ENCODE measurements at places on chromosomes 2 and 18.

DNA sequence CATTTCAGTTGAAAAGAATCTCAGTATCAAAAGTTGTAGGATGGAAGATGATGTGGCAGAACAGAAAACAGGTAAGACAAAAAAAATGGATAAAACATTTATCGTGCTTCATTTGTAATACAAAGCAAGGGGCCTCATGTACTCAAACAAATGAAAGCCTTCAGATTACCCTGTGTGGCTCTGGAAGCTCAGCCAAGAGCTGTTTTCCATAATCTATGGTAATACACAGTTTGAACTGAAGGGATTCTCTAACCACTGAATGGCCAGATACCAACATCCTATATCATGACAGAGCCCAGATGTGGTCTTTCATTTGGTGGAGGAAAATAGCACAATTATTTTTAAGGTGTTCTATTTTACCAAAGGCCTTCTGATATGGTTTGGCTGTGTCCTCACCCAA lies 272.1 kb upstream of the RND3 start:
- DNase-seq, result no peak

- no peak for DNase-seq
Measured at GRCh38 chr18:10533111-10533510, 7.3 kb downstream of the NAPG start.

DNA sequence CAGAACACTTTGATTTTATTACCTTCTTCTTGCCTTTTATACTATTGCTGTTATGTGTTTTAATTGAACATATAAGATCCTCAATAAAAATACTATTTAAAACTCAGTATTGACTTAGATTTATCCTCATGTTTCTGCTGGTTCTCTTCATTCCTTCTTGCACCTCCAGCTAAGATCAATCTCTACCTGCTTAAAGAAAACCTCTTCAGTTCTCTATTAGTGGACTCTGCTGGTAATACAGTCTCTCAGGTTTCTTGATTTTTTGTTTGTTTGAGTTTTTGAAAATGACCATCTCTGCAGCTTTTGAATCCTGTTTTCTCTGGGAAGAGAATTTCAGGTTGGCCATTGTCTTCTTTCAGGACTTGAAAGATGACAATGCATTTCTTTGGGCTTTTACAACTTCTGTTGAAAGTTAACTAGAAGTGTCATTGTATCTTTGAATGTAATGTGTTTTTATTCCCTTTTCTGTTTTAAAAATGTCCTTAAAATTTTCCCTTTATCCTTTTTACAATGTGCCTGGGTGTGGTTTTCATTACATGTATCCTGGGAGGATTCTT lies 29.8 kb upstream of the TMEM131 start:
- no peak for DNase-seq

- DNase-seq, result peak; percentile 11
Measured at GRCh38 chr2:41736105-41736567, 311.7 kb upstream of the PKDCC start.

DNA sequence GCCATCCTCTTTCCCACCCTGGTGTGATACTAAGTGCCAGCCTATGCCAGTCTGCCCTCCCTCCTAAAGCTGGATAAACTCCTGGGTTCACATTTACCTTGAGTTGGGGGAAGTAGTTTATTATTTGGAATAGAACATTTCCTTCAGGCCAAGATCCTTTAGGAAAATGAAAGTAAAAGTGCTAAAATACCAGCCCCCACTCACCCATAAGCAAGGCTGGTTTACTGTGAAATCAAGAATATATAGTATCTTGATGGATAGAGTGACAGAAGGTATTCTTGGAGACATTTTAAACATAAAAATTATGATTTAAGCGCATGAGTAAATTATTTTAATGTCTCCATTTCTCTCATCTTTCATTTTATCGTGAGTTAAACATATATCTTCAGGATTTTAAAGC lies 27.1 kb downstream of the ZNF532 start:
- DNase-seq, result no peak

- no peak for DNase-seq
Measured at GRCh38 chr2:26892922-26893524, 45.1 kb downstream of the DPYSL5 start.

- DNase-seq, result no peak
Measured at GRCh38 chr2:210432633-210433032, 43.9 kb downstream of the LANCL1 start.

DNA sequence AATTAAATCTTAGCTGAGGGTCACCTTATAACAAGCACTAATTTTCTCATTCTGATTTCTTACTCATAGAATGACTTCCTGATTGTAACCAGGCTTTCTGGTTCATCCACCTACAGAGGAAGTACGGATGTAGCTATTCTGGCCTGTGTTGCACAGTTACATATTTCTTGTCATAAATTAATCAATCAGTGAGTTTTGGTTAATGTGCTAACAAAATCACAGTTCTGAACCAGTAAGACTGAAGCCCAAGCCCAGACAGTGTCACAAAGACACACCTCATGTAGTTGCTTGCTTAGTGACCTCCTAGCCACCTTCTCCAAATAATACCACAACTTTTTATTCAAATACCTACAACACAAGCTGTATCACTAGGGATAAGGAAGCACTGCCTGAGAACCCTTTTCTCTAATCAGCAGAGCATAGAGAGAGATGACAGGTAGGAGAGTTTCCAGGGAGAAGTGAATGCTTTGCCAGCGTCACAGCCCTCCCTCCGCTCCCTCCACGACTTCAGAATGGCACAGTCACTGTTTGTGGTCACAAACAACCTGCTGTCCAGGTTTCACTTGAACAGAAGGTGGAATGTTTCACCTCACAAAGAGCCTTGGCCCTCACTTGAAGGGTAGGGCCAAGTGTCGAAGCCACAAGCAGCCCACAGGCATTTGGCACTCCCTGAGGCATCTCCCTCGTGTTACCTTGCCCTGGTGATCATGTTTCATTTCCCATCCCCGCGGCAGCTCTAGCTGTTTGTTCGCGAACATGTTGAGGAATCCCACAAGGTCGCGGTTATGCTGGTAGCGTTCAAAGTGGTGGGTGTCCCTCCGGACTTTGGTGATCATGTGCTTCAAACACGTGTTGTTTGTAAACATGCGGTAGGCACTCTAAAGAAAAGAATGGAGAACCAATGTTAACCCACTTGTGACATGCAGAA lies 120.8 kb upstream of the STK17B start:
- DNase-seq, result no peak

DNA sequence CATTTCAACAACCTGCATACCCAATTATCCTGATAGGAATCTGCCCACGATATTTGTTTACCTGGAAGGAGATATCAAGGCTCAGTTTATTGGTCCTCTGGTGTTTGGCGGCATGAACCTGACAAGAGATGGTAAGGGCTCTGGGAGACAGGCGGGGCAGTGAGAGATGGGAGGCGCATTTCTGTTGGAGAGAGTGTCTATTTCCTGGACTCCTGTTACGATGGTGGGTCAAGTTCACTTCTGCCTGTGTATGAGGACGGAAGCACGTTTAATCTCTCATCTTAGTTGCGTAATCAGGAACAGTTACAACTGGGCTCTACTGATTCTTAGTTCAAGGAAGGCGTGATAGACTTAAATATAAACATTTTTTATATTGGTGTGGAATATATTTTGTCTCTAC lies 8.9 kb downstream of the PDCL3 start:
- no peak for DNase-seq

- DNase-seq, result no peak
Measured at GRCh38 chr18:37176621-37176934, 347.7 kb downstream of the KIAA1328 start.

- no peak for DNase-seq
Measured at GRCh38 chr2:105697781-105698449, 46.8 kb upstream of the NCK2 start.

DNA sequence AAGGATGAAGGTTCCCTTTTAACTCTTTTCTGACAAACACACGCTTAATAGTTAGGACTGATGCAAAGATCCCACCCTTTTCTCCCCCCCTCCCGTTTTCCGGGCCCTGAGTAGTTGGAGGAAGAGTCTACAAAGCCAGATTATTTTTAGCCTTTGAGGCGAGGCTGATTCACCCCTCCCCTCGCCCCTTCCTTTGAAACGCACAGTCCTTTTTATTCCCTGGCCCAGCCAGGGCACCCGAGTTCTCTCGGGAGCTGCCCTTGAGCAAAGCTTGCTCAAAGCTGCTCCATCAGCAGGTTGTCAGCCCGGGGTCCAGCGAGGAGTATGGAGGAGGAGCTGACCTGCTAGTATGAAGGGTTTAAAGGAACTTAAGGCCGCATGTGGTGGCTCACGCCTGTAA lies 47.1 kb upstream of the SPRED2 start:
- no peak for DNase-seq

DNA sequence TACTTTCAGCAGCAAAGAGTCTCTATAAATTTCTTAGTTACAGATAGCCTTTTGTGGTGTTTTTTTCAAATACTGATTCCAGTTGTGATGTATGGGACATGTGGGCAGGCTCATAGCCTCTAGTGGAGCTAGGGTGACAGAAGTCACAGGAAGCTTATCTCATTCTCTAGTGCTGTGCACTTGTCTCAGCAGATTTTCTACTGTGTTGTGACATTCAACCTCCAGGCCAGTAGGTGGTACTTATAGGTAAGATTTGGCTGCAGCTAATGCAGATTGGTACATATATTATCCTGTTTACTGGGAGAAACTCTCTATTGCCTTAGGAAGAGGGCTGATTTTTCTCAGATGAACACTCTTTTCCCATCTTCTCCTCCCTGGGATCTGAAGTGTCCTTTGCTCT lies 176.2 kb downstream of the CALCRL start:
- DNase-seq, result no peak

DNA sequence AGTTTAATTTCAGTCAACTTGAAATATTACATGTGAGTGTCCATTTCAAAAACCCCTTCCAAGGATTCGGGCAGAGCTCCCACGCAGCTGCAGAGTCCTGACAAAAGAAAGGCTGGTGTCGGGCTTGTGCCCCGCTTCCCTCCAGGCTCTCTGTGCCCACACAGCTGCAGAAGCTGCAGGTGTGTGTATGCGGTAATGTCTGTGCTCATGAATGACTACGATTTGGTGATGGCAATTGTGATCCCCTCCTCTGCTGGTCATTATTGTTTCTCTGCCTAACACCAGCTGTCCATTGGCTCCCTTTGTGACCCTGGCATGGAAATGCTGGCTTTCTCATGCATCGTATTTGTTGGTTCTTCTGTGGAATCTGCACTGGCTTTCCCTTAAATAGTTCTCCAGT lies 224.8 kb downstream of the NUP35 start:
- DNase-seq, result no peak

- DNase-seq, result no peak
Measured at GRCh38 chr2:134739879-134740301, 21.1 kb upstream of the TMEM163 start.

DNA sequence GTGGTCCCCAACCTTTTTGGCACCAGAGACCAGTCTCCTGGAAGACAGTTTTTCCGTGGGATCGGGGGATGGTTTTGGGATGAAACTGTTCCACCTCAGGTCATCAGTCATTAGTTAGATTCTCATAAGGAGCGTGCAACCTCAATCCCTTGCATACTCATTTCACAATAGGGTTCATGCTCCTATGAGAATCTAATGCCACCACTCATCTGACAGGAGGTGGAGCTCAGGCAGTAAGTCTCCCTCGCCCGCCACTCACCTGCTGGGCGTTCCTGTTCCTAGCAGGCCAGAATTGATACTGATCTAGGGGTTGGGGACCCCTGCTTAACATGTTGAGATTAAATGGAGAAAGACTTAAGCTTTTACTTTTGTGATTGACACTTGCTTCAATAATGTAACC lies 9.9 kb downstream of the NABP1 start:
- DNase-seq, result no peak

- peak; percentile 29 for DNase-seq
Measured at GRCh38 chr2:11688222-11689069, 18.5 kb upstream of the NTSR2 start.

GRCh38 chr2:86225581-86225980 lies 26.3 kb downstream of the MRPL35 start:
- no peak for DNase-seq
